ENCODE measurements at places on chromosomes 5 and 9.

DNA sequence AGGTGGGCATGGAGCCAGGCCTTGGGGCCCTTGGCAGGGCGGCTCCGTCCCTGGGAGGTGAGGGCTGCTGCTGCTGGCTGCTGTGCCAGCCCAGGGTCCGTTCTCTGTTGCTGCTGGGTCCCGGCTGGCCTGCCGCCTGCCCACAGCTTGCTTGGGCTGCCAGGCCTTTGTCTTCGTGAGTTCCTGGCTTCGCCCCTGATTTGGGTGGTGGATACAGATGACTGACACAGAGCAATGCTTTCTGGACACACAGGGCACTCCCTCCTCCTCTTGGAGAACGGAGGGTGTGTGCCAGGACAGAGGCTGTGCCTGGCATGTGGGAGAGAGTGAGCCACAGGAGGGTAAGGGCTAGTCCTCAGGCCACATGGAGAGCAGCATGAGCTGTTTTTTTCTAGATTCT is 166.1 kb downstream of the MACROH2A1 start:
- DNase-seq = peak; percentile 53

GRCh38 chr9:131302244-131303075 is 12.9 kb downstream of the PLPP7 start:
- no peak for DNase-seq

GRCh38 chr5:110269478-110270142 is 456.9 kb downstream of the TMEM232 start:
- no peak for DNase-seq

GRCh38 chr5:159504106-159504856 is 174.0 kb upstream of the IL12B start:
- DNase-seq = peak; percentile 9

DNA sequence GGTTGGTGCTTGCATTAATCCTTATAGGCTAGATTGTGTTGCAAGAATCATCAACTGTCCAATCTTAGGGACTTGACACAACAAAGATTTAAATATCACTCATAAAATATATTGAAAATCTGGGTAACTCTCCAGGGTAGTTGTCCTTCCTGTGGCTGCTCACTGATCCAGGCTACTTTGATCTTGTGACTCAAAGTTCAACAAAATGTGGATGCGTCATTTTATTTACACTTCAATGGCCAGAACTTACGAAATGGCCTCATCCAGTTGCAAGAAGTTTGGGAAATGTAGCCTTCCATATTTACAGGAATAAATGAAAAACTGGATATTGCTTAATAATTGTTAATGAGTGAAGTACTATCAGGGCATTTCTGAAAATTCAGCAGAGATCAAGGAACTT is 235.5 kb upstream of the ACTBL2 start:
- peak; percentile 89 for DNase-seq

DNA sequence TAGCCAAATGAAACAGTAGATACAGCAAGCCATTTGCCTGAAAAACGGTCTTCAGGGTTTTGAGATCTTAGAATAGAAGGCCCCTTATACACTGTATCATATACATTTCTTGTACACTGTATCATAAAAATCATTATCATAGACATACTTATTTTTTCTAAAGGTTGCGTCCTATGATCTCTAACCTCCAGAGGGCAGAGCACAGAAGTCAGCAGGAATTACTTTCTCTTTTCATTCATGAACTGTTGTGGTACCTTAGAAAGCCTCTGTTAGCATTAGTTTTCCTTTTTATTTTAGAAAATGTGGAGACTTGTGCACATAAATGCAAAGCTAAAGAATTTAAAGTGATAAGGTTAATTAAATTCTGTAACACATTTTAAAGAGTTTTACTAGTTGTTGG is 115.4 kb downstream of the OXCT1 start:
- no peak for DNase-seq
